ENCODE measurements at places on chromosomes 12 and 14. TPM values are rescaled to one million over a fixed set of nuclear protein-coding genes. Genes with fewer than 3 reads are reported as not detected.

DNA sequence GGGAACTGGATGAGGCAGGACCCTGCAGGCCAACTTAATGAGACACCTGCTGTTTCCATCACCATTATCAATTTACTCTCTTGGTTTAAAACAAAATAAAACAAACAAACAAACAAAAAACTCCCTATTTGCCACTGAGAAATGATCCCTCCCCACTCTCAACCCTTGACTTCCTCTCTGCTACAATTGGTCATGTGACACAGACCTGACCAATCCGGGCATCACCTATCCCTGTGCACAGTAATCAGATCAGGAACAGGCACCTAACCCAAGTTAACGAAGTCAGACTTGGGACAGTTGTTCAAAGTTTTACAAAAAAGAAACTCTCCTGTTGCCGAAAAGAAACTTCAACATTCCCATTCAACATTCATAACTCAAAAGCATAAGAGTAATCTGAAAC, 58.4 kb downstream of the NELL2 start:
- no peak for DNase-seq

DNA sequence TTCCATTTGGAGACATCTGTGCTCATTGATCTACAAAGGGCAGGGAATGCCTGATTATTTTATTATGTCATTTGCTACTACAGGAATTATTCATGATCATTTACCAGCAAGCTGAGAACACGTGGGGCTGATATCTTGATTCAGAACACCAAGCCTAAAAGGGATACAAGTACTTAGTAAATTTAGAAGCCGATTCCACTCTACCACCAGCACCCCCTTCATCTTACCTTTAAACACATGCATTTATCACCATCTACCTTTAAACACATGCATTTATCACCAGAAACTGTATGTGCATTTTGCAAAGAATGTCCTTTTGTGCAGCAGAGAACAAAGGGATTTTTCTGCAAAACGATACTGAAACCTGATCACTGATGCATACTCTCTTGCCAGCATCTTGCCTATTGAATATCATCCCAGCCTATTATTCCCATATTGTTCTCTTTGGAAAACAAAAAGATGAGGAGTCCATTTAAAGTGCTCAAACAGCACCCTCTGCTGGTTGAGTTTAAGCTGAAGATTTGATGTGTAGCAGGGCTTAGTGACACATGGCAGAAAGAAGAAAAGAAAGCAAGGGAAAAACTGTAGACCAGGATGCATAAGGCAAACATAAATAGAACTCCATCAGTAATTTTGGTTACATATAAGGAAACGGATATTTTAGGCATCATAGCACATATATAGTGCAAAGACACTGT, 132.6 kb upstream of the PLEKHG7 start:
- peak; percentile 83 for DNase-seq

DNA sequence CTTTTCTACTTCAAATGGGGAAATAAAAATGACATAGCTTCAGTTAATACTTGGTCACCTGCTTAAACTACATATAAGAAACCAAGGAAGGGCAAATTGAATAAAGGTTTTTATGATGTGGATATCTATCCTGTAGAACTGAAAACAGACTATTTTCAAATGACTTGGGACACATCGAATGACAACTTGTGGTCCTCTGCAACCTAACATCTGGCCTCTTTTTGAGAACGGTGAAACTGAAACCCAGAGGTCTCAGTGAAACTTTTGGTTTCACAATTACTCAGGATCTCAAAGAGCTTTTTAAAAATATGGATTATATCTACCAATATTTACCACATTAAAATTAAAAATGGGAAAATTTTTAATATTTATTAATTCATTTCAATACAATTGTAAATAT, 65.2 kb downstream of the PPP2R5E start:
- DNase-seq, result no peak

DNA sequence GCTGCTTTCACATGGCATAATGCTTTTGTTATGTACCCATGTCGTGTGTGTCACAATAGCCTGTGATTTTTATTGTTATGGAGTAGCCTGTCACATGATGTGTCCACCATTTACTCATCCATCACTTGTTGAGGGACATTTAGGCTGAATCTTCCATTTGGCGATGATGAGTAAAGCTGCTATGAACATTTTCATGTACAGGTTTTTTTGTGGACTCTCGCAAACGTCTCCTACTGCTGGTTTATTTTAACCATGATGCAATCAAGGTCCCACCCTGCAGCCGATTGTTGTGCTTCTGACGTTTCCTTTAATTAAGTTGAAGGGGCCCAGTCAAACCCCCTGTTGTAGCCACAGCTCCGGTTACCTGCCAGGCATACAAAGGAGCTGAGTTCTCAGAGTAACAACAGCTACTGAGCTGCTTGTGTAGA, 63.2 kb downstream of the ZNF664 start:
- DNase-seq, result no peak

The PLEKHD1 gene
- 4.3 TPM for polyA plus RNA-seq

GRCh38 chr12:27434673-27435565, 11.6 kb upstream of the SMCO2 start:
- DNase-seq, result no peak

- DNase-seq, result no peak
These were observed 333.9 kb downstream of the ZFP36L1 start for GRCh38 chr14:68458840-68459469.

The SLC6A12 gene
- polyA plus RNA-seq, result 18.5 TPM

- no peak for DNase-seq
These were observed 3.9 kb upstream of the A2ML1 start for GRCh38 chr12:8818526-8818925.

The ACOT4 gene
- polyA plus RNA-seq, result 3.7 TPM

DNA sequence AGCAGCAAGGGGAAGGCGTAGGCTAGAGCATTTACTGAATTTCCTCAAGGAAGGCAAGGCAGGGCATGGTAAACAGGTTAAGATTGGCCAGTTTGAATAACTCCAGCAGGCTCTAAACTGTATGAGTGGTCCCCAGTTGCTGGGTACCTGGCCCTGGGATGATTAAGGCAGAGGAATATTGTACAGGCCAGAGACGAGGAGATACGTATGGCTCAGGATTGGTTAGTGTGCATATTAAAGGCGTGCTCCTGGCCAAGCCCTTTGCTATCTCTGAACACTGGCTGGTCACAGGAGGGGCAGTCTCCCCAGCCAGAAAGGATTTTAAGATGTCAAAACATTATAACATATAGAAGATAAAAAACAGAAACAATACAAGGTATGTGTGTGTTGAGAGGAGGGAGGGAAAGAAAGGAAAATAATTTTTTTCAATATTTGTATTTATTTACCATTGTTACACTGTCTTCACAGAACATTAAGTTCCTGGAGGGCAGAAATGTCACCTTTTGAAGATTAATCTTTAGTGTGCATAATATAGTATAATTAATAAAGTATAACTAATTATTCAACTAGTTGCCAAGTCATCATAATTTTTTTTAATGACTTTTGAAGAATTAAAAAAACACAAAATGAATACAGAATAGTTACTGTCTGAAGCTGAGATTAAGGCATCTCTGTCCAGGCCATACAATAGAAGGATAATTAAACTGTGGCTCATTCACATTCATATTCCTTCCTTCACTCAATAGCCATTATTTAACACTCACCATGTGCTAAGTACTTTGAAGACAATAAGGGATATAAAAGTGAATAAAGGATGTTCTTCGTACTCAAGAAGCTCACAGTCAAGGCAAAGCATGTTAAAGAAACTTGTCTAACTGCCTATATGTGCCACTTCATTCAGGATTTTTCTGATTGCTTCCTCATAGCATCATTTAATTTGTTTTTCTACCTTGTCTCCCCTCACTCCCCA, 41.9 kb downstream of the DCP1B start:
- DNase-seq, result no peak

DNA sequence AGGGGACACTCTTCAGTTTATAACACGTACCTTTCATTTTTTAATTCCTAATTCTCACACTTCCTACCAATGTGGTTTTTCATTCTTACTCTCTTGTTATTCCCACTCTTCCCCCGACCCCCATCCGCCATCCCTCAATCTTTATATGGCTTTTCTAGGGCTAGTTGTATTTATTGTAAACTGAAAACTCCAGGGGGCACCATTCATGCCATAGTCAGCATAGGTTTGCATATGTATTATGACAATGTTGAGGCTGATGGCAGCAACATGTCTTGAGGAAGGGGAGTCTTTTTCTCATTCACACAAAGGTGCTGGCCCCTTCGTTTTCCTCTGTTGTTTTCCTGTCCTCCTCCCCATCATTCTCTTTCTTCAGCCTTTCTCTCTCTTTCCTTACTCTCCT, 27.7 kb upstream of the LTA4H start:
- DNase-seq, result no peak

DNA sequence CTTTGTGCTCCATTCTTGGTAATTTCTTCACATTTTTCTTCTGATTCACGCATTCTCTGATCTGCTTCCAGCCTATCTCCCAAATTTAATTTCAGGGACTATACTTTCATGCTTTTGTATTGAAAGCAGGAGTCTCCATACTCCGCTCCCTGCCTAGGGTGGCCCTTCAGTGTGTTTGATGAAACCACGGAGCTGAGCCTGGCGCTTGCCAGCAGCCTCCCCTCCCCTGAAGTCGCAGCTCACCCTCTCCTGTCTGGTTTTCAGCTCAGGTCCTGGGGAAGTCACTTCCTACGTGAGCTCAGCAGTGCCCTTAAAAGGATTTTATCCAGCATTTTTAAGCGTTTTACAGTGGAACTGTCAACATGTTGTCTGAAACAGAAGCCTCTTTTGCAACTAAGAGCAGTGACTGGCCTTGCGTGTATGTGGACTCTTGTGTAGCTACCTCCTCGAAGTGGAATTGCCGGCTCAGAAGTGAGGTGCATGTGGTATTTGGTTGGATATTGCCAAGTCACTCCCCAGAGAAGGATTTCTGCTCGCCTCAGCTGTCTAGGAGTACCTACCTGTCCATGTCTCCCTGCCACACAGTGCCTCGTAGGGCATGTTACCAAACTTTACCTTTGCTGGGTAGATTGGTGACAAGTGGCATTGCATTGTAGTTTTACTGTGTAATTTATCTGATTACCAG, 78.5 kb downstream of the TESC start:
- no peak for DNase-seq

- no peak for DNase-seq
These were observed 33.8 kb upstream of the SMUG1 start for GRCh38 chr12:54222609-54223008.

DNA sequence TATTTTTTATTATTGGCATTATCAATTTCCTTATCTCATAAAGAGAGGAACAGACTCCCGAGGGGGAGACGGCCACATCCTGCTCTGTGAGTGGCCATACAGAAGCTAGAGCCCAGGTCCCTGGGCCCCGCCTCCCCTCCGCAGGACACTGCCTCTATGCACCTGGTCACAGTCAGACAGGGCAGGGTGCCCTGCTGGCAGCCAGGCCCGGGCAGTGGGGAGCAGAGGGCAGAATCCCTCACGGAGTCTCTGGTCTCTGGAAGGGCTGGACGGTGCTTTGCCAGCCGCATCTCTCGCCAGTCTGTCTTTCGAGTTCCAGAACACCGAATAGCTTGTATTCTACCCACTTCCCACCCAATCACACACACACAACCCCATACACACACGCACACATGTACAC, 16.4 kb upstream of the CACNA2D4 start:
- DNase-seq, result no peak

The CLEC1B gene
- 0.64 TPM for polyA plus RNA-seq

DNA sequence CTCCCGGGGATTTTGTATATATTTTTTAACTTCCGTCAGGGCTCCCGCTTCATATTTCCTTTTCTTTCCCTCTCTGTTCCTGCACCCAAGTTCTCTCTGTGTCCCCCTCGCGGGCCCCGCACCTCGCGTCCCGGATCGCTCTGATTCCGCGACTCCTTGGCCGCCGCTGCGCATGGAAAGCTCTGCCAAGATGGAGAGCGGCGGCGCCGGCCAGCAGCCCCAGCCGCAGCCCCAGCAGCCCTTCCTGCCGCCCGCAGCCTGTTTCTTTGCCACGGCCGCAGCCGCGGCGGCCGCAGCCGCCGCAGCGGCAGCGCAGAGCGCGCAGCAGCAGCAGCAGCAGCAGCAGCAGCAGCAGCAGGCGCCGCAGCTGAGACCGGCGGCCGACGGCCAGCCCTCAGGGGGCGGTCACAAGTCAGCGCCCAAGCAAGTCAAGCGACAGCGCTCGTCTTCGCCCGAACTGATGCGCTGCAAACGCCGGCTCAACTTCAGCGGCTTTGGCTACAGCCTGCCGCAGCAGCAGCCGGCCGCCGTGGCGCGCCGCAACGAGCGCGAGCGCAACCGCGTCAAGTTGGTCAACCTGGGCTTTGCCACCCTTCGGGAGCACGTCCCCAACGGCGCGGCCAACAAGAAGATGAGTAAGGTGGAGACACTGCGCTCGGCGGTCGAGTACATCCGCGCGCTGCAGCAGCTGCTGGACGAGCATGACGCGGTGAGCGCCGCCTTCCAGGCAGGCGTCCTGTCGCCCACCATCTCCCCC, 777 bp downstream of the ASCL1 start:
- DNase-seq, result no peak

DNA sequence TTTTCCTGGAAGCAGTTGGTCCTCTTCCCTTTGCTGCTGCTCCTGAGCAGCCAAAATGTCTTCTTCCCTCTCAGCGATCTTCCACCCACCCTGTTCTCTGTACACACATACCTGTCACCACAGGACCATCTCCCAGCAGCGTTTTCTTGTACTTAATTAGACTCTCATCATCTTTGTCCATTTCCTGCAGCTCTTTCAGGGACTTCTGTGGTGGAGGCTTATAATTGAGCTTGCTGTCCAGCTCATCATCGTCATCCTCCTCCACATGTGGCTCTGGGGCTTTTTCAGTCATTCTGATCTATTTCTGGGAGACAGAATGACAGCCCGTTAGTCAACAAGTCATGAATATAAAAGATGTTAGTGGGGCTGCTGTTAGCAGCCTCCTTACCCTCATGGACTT, 11.0 kb downstream of the ARHGDIB start:
- DNase-seq, result no peak

- DNase-seq, result no peak
These were observed 837 bp downstream of the COL2A1 start for GRCh38 chr12:48003226-48004052.

GRCh38 chr12:124100572-124101178, 127.7 kb downstream of the ZNF664 start:
- DNase-seq, result no peak

The STAC3 gene
- polyA plus RNA-seq, result 4.5 TPM

The C3AR1 gene
- 3.7 TPM for polyA plus RNA-seq

The SLCO1A2 gene
- 0.26 TPM for polyA plus RNA-seq

The SYT1 gene
- polyA plus RNA-seq, result 25.3 TPM

The DHRS2 gene
- 81.3 TPM for polyA plus RNA-seq

The POLE2 gene
- polyA plus RNA-seq, result 19.4 TPM

DNA sequence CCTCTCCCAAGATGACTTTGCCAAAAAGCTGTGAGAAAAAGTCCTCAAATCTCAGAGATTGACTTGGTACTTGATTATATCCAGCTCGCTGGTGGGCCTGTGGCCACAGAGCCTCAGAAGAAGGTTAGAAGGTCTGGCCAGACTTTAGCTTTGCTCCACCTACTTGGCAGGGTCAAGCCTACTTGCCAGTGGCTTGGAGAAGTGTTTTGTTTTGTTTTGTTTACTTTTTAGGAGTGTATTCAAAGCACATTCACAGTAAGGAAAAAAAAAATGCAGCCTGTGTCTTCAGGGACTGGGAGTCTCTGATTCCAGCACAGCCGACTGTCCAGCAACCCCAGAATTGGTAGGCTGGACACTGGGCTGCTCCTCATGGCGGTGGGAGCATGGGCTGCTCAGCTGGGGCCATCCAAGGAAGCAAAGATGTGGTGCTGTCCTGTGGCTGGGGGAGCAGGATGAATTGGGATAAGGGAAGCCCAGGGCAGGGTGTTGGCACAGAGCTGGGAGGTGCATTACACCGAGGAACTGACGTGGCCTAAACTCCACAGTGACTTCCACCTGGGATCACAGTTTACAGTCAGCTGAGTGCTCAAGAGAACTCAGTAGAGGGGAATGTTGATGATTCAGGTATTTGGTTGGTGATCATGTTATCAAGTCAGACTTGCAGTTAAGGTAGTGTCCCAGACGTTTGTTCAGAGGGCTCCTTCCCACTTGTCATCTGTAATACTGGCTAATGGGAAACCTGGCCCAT, 73.5 kb downstream of the PPP2R5C start:
- no peak for DNase-seq

Data from right renal pelvis (tissue), 4 donors.